Smooth muscle cell of bladder (primary cell): ENCODE measurements at places on chromosomes 5 and 9. TPM values are rescaled to one million over a fixed set of nuclear protein-coding genes. Genes with fewer than 3 reads are reported as not detected.

The TBC1D2 gene
- 12.7 and 13.5 TPM in 2 replicates for total RNA-seq

The NTRK2 gene
- 0.09 TPM in 1 of 2 replicates, not detected in the other for total RNA-seq

The FGF1 gene
- total RNA-seq = 0.92 and 1.1 TPM in 2 replicates

The GFI1B gene
- not detected in 2 replicates for total RNA-seq

The CER1 gene
- total RNA-seq = not detected in 2 replicates

The RAB14 gene
- 15.6 and 17.2 TPM in 2 replicates for total RNA-seq

The CCDC192 gene
- not detected in 2 replicates for total RNA-seq

The CTXN3 gene
- total RNA-seq = not detected in 2 replicates

The ROR2 gene
- 29.4 and 30.0 TPM in 2 replicates for total RNA-seq

The PCDHGA4 gene
- total RNA-seq = 3.3 and 4.5 TPM in 2 replicates

The CDC20B gene
- total RNA-seq = under 0.01 TPM in 1 of 2 replicates, not detected in the other

The LCN6 gene
- total RNA-seq = not detected in 2 replicates

The PCDHB15 gene
- 0.46 and 0.71 TPM in 2 replicates for total RNA-seq

The PGM5 gene
- 4.5 and 14.9 TPM in 2 replicates for total RNA-seq

The C9orf50 gene
- total RNA-seq = 0.14 and 0.18 TPM in 2 replicates

The BTNL8 gene
- total RNA-seq = not detected in 2 replicates

The GPX3 gene
- total RNA-seq = 20.1 and 35.2 TPM in 2 replicates

The SLC2A6 gene
- total RNA-seq = 12.9 and 14.1 TPM in 2 replicates

The MEIKIN gene
- not detected in 2 replicates for total RNA-seq

The SLU7 gene
- total RNA-seq = 81.5 and 88.8 TPM in 2 replicates

The RNF180 gene
- total RNA-seq = 0.71 and 0.74 TPM in 2 replicates

The SGCD gene
- 9.2 and 16.5 TPM in 2 replicates for total RNA-seq

The RLN2 gene
- total RNA-seq = not detected in 2 replicates

The PPWD1 gene
- total RNA-seq = 31.4 and 40.9 TPM in 2 replicates
